ENCODE measurements at places on chromosomes 12 and 14.

DNA sequence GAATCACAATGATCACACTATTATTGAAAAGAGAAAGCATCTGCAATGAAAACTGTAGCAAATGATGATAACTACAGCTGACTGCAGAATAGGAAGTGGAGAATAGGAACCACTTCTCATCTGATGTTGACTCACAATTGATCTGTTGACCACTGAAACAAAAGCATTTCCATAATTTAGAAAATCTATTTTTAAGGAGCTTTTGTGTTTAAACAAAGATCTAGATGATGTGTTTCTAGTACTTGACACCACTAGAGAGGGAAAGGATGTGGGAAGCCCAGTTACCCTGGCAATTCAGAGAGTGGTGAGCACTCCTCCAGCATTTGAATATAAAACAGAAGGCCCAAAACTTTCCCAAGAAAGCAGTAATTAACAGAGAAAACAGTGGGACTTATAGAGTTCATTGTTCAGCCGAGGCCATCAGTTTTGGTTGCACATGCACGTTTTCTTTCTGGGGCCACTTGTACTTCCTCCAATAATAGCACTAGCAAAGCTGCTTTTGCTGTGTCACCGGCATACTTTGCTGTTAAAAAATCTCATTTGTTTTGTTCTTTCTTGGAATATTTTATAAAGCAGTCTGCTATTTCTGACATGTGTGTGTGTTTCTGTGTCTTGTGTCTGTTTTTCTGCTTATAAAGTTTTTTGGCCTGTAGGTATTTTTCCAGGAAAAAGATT lies 76.1 kb upstream of the HECTD1 start:
- no peak for DNase-seq

DNA sequence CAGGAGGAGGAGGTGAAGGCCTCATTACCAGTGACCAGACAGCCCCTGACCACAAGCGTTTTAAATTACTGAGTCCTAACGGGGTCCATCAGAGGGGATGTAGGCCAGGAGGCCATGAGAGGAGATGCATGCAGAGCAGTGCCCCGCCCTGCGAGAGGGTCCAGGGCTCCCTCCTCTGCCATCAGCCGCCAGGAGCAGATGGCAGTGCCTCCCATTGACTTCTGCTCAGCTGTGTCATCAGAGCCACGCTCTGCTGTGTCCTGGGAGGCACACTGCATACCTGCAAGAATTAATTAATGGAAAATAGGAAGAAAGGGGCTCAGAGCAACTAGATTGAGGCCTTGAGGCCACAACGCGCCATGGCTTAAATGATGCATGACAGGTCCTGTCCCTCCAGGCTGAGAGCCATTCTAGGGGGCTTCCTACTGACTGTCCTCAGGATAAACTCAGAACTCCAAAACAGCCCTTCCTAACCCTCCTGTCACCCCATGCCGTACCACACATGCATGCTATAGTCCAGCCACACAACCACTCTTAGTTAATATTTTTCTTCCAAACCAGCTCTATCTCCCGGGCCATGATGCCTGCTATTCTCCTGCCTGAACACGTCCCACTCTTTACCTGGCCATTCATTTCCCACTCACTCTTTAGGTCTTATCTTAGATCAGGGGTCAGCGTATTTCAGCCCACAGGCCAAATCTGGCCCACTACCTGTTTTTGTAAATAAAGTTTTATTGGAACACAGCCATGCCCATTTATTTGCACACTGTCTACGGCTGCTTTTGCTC lies 235.8 kb downstream of the KSR2 start:
- no peak for DNase-seq

- no peak for DNase-seq
Measured at GRCh38 chr14:68607867-68608573, 184.8 kb downstream of the ZFP36L1 start.

- DNase-seq = no peak
Measured at GRCh38 chr12:115305867-115306266, 621.9 kb upstream of the TBX3 start.

DNA sequence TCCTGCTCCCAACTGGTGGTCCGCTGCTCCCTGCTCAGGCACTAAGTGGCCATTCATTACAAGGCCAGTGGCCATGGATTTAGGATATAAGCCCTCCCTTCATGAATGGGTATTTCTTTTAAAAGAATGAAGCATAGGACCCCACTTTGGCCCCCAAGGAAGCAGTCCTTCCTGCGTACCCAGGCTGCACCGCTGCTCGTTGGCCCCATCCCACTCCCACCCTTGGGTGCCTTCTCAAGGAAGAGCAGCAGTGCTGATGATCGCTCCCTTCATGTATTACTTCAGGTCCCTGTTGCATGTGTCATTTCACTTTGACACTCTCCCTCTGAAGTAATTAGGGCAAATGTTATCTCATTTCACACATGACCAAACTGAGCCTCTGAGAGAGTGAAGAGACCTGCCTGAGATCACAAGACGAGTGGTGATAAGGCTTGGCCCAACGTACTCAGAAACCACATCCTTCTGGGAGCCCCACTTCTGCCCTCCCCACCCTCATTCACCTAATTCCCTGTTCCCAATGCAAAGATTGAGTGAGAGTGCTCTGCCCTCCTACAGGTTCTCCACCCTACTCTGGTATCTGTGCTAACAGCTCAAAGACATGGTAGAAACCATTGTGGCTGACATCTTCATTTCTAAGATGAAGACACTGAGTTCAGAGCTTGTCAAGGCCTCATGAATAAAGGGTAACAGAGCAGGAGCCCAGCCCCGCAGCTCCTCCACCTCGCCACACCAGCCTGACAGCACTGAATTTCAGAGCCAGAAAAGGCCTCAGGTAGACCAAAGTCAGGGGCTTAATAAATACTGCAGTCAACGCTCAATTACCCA lies 10.3 kb upstream of the KRT2 start:
- DNase-seq = no peak

DNA sequence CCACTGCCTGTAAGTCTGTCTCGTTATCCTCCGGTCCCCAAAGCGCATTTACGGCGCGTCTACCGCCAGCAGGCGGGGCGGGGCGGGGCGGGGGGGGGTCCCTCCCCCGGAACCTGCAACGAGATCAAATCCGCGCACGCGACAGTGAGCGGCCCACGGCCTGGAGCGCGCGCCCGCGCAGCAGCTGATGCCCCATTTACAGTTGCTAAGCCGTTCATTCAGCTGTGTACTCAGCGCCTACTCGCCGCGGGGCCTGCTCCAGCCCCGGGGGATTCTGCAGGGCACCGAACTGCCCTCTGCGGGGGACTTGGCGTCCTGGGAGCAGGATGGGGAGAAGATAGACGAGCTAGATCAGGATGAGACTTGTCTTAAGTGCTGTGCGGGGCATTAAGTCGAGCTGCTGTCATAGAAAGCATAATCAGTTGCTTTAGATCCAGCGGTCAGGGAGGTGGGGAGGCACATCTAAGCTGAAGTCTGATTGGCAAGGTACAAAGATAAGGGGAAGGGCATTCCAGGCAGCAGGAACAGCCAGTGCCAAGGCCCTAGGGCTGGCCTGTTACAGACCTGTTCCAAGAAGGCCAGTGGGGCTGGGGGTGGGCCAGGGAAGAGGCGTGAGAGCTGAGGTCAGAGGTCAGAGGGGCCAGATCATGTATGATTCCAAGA lies 1.4 kb upstream of the CCDC85C start:
- DNase-seq = no peak

GRCh38 chr12:47397664-47398281 lies 308.1 kb downstream of the RPAP3 start:
- no peak for DNase-seq

- DNase-seq = no peak
Measured at GRCh38 chr12:44611538-44611937, 264.6 kb downstream of the NELL2 start.

DNA sequence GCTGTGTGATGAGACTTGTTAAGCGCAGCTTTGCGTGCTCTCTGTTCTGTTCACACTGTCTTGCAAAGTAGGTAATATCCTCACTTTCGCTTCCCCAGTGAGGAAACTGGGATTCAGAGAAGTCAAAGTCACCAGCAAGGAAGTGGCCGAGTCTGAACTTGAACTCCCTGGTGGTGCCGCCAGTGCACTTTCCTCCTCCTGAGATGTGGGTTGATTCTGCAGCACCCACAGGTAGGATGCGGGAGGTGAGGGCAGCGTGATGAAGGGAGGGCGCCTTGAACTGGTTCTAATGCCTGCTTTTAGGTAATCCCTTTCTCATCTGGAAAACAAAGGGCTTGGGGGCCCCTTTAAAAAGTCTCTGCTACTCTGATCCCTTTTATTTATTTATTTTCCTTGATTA lies 54.9 kb upstream of the IGF1 start:
- no peak for DNase-seq

DNA sequence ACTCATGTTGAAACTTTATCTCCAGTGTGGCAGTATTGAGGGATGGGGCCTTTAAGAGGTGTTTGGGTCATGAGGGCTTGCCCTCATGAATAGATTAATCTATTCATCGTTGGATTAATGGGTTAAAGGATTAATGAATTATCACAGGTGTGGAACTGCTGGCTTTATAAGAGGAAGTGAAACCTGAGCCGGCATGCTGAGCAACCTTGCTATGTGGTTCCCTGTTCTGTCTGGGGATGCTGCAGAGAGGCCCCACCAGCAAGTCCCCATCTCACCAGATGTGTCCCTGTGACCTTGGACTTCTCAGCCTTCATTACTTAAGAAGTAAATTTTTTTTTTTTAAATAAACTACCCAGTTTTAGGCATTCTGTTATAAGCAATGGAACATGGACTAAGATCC lies 109.6 kb downstream of the DYRK2 start:
- no peak for DNase-seq

DNA sequence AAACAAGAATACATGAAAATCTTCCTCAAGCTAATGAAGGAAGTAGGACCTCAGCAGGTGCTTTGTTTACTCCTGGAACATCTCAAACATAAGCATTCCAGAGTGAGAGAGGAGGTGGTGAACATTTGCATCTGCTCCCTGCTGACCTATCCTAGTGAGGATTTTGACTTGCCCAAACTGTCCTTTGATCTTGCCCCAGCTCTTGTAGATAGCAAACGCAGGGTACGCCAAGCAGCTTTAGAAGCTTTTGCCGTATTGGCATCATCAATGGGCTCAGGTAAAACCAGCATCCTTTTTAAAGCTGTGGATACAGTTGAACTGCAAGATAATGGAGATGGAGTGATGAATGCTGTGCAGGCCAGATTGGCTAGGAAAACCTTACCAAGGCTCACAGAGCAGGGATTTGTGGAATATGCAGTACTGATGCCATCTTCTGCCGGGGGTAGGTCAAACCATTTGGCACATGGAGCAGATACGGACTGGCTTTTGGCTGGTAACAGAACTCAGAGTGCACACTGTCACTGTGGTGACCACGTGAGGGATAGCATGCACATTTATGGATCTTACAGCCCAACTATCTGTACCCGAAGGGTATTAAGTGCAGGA lies 1.9 kb downstream of the TOGARAM1 start:
- DNase-seq = no peak

DNA sequence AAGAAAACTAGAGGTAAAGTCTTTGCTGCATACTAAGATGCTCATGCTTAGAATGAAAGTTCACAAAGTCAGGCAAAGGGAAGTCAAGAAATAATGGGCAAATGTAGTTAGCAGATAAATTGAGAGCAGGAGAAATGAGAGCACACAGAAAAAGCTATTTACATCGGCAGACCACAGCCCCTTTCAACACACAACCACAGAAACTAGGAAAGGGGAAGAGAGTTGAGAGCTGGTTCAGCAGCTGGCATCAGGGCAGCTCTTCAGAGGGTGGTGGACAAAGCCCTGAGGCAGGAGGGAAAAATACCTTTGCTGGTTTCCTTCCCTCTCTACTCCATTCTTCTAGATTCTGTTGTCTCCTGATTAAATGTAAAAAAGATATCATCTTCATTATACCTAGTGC lies 95.4 kb upstream of the ANO4 start:
- DNase-seq = no peak

DNA sequence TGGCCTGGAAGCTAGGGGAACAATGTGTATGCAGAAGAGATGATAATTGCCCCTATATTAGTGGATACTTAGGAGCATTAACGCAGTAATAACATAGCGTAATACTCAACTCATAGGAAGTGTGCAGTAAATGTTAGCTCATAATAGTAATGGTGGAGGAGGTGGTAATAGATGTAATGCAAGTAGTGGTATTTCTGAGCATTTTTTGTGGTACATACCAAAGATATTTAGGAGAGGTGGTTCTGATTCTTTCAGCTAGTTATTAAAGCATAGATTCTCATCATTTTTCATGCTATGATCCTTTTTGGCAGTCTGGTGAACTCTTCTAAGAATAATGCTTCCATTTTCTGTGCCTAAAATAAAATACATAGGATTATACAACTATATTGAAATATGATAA lies 233.1 kb downstream of the PTPRO start:
- no peak for DNase-seq

DNA sequence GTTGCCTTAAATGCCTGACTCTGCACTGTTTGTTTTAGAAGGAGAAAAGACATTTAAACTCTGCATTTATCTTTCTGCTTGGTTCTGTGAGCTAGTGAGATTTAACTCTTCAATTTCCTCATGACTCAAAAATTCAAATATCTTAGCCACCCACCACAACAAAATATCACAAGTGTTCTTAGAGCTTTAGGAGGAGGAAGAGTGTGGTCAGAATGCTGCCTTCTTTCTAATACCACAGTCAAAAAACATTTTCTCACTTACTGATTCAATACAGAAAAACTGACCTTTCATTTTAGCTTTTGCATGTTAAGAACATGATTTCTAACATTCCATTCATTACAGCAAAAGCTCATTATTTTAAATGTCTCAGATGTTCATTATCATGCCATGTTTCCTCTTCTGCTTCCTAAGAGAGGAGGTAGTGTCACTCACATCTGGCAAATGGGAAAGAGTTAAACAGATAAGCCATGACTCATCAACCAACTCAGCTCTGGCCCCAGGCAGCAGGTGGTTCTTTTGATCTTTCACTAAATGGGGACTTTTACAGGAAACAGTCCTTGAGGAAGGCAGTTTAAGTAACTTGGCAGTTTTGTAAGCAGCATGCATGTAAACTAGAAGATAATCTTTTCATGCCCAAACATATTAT lies 56.4 kb upstream of the RNU6-8 start:
- DNase-seq = no peak

GRCh38 chr12:33000016-33000415 lies 103.4 kb upstream of the PKP2 start:
- no peak for DNase-seq

- no peak for DNase-seq
Measured at GRCh38 chr12:94100211-94100627, 48.2 kb upstream of the PLXNC1 start.

DNA sequence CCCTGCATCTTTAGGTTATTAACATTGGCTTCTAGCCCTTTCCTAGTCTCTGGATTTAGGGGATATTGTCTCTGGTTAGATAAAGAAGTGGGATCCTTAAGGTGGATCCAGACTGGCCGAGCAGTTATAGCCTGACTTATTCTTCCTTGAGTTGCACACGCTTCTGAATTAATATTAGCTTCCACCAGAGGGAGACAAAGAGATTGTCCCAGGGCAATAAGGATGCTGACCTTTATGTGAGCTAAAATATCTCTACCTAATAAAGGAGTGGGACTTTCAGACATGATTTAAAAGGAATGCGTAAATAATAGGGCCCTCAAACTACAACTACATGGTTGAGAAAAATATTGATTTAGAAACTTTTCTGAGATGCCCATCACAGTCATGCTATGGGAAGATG lies 139.7 kb downstream of the SLCO1B3 start:
- DNase-seq = no peak
